ENCODE measurements at places on chromosomes 2 and 18.

DNA sequence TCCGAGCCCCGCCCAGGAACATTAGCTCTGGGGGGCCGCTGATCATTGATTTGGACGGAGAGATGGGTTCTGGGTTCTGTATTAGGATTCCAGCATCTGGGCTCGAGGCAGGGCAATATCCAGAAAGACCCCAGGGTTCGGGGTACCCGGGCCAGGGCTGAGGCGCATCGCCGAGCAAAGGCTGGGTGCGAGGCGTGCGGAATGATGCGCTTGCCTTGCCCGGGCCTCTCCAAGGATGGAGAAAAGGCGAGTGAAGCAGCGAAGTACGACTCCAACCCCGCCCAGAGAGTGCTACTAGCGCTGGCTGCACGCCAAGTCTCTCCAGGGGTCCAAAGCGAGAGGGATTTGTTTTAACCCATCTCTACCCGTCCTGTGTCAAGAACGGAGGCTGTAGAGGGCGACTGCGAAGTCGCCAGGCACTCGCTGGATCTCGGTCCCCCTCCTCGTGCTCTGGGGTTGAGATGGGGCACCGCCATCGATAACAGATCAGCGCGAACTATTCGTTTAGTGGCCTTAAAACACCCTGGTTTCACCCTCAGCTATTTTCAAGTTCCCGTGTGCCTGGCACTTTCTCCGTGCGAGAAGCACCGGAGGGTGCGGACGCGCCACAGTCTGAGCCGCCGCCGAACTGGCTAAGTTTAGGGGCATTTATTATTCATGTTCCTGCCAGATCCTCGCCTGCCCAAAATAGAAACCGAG, 1.9 kb downstream of the ADCYAP1 start:
- DNase-seq: peak; percentile 20

DNA sequence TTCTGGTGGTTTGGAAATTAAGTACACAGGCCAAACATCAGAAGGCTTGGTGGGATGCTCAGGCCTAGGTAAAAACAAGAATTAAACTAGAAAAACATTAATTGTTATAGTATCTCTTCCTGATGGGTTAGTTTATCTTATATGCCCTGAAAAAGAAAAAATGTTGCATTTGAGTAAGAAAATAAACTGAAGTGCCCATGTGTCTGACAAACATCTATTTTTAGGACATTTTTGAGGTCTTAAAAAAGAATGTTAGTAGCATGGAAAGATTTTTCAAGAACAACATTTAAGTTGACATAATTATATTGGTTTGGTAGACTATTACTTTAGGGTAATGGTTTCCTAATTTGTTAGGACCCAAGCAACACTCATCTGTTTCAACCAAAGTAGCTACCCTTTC, 140.1 kb upstream of the RND3 start:
- DNase-seq: no peak

GRCh38 chr18:63237881-63238692, 81.5 kb downstream of the BCL2 start:
- peak; percentile 78 for DNase-seq

DNA sequence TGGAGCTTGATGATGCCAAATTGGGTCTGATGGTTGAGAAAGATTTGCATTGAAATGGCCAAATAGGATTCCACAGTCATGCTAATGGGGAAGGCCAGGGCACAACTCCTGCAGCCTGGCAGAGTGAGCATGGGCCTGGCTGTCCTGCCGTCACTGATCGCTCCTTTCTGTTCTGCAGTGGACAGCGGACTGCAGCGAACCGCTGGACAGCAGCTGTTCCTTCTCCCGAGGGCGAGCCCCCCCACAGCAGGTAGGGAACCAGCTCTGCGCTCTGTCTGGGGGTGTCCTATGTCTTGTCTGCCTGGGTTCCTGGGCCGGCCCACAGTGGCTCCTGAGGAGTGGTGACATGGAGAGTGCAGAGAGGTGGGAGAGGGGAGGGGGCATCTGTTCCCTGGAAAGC, 97.6 kb downstream of the CTIF start:
- DNase-seq: no peak

- peak; percentile 92 for DNase-seq
These were observed 81.1 kb downstream of the RTP5 start for GRCh38 chr2:241950413-241951315.

- no peak for DNase-seq
These were observed 95.4 kb downstream of the HNMT start for GRCh38 chr2:138059487-138060300.

- no peak for DNase-seq
These were observed 16.5 kb downstream of the FBXO15 start for GRCh38 chr18:74131124-74131523.

- no peak for DNase-seq
These were observed 2.8 kb downstream of the TMEM169 start for GRCh38 chr2:216084547-216084946.

GRCh38 chr2:40507432-40507831, 55.5 kb upstream of the SLC8A1 start:
- no peak for DNase-seq

- no peak for DNase-seq
These were observed 31.8 kb downstream of the CRIM1 start for GRCh38 chr2:36387258-36387916.

- no peak for DNase-seq
These were observed 20.8 kb downstream of the APCDD1 start for GRCh38 chr18:10475276-10475653.

DNA sequence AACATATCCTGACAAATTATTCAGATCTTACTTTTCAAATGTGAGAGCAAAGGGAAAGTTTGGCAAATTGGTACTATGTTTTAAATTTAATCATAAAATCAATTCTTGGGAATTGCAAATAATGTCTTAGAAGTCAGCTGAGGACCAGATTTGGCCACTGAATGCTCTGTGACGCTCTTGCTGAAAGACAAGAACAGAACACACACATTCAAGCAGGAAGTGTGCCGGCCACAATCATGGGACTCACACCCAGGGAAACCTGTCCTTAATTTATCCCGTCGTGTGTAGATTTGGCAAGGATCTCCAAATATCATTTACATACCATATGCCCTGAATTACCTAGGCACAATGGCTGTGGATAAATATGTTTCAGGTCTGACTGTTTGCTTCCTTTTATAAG, 253.1 kb downstream of the TCF4 start:
- no peak for DNase-seq

GRCh38 chr2:213238753-213239495, 45.3 kb upstream of the SPAG16 start:
- DNase-seq: peak; percentile 46

GRCh38 chr18:38909972-38910371, 1344.4 kb upstream of the CELF4 start:
- DNase-seq: no peak

- DNase-seq: no peak
These were observed 106.6 kb downstream of the CD226 start for GRCh38 chr18:69841117-69841516.

- no peak for DNase-seq
These were observed 10.9 kb downstream of the NBEAL1 start for GRCh38 chr2:203025592-203025991.

GRCh38 chr2:46848447-46848846, 67.2 kb downstream of the MCFD2 start:
- no peak for DNase-seq

- DNase-seq: no peak
These were observed 70.2 kb downstream of the SOCS6 start for GRCh38 chr18:70359071-70359470.

DNA sequence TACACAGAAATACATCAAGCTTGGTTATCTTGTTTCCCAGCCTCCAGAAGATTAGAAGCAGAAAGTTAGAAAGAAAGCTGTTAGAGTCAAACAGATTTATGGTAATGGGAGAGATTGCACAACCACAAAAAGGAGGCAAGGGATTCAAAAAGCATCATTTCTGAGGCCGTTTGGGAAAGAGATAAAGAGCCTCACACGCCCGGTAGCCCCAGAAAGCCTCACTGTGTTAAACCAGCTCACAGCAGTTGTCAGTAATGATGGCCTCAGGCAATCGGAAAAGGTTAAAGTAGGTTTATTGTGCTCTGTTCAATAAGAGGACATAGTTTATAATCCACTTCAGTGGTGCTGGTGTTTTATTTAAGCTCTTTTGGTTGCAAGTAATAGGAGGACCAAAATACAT, 111.3 kb downstream of the DCC start:
- DNase-seq: no peak

DNA sequence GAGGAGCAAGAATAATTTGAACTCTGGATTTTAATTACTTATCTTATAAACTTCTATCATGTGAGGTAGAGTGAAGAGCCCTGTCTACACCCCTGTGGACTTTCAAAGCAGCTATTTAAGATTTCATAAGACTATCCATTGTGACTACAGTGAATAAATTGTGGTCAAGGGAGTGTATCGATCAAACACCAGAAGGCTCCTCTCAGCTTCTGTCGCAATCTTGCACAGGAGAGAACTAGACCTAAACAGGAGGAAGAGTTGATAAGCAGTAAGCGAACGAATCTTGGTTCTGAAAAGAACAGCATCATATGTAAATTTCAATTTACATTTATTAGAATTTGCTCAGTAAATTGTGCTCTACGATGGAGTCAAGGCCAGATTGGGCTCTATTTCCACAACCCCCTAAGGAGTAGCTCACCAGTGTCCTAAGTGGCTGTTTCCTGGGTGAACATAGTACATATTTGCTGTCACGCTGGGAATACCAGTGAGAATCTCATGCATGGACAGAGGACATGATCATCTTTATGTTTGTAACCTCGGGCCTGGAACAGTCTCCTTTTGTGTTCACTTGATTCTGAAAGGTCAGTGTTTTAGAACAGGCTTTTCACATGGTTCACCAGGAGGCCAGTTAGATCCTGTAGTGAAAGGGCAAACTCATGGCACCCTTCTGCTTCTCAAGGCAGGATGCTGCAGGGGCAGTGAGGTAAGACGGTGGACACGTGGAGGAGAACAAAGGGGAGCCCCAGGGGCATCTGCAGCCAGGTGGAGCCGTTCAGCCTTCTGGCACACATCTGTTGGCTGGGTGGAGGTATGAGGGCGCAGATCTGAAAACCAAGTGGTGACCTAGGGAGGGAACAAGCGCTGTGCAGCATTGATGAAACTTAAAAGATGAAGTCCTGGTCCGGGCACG, 33.3 kb downstream of the NPAS2 start:
- DNase-seq: no peak

DNA sequence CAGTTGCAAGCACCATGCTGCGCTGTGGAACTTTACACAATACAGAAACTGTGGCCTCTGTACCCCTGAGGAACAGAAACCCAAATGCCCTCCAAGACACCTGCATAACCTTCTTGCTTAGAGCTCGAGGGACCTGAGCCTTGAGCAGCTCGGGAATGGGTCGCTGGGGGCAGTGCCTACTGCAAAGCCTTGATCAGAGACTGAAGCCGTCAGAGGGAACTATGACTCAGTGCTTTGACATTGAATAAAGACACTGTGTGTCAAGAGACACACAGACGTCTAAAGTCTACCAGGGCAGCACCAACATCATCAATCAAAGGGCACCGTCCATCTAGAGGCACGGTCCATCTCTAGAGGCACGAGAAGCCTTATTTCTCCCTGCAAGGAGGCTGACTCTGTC, 30.6 kb downstream of the GPR45 start:
- no peak for DNase-seq

GRCh38 chr2:133576714-133577113, 8.5 kb upstream of the NCKAP5 start:
- DNase-seq: no peak

DNA sequence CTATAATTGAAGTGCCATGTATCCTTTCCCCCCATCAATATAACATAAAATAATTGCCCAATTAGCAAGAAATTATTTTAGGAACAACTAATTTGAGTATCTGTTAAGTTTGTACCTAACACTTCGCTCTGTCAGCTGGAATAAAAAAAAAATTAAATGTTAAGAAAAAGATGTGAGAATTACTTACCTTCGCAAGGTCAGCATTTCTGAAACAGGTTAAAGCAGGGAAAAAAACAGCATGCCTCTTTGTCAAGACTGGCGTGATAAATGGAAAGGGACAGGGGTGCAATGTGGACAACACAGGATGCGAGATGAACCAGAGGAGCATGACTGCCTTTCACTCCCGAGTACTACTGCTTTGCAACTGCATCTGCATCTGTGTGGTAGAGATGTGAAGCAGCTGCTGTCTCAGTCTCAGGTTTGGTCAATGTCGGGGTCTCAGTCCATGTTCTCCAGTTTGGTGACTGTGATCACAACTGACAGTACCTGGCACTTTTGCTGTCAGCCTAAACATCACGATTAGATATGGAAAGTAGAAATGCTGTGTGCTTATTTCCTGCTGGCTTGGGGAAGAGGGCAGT, 565.4 kb upstream of the LRRTM1 start:
- no peak for DNase-seq

GRCh38 chr2:68506170-68506569, 38.8 kb downstream of the APLF start:
- DNase-seq: no peak

GRCh38 chr2:120451334-120451733, 105.4 kb downstream of the INHBB start:
- no peak for DNase-seq

DNA sequence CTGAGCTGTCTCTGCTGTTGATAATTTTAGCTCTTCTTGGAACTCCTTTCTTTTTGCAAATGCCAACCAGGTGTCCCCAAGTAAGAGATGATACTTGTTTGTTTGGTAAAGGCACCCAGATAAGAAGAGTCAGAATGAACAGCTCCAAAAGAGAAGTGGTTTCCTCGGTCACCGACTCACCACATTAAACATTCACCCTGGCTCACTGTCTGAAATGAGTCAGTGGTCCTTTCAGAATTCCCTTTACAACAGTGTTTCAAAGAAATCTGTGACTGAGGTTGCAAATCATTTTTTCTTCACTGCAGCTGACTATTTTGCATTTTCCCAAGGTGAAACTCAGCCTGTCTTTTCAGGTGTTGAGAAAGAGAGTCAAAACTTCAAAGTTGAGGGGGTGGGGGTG, 16.2 kb upstream of the CXCR4 start:
- DNase-seq: no peak

GRCh38 chr2:240651185-240651584, 25.9 kb downstream of the GPR35 start:
- peak; percentile 5 for DNase-seq

DNA sequence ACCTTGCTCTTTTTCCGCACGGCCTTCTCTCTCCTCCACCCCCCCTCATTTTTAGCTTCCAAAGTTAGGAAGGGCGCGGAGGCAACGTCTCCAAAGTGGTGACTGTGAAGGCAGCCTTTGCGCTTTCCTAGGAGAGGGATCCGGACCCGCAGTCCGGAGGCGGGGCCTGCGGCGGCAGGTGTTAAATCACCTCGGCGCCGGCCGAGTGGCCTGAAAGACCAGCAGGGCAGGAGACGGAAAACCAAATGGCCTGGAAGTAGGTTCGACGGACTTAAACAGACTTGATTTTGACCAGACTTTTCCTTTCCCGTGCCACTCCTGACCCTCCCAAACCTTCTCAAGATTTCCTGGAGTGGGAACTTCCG, 615 bp downstream of the GORASP2 start:
- peak; percentile 54 for DNase-seq

GRCh38 chr18:12038082-12038638, 55.5 kb upstream of the ANKRD62 start:
- peak; percentile 25 for DNase-seq

All from AG08396 (cell line).